ENCODE measurements at places on chromosomes 6 and 20. TPM values are rescaled to one million over a fixed set of nuclear protein-coding genes. Genes with fewer than 3 reads are reported as not detected.

DNA sequence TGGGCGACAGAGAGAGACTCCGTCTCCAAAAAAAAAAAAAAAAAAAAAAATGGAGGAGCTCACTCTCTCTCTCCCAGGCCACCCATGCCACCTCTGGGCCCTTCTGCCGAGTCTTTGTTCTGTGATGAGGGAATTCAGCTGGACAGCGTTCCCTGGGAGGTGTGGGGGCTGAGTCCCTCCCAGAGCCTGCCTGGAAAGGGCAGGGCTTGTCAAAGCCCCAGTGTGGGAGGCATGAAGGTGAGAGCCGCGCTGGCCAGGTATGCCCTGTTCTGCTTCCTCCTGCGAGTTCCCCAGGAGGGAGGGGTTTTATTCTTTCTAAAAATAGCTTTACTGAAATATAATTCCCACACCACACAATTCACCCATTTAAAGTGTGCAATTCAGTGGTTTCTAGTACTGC is 69.6 kb downstream of the TMEM242 start:
- DNase-seq: no peak

DNA sequence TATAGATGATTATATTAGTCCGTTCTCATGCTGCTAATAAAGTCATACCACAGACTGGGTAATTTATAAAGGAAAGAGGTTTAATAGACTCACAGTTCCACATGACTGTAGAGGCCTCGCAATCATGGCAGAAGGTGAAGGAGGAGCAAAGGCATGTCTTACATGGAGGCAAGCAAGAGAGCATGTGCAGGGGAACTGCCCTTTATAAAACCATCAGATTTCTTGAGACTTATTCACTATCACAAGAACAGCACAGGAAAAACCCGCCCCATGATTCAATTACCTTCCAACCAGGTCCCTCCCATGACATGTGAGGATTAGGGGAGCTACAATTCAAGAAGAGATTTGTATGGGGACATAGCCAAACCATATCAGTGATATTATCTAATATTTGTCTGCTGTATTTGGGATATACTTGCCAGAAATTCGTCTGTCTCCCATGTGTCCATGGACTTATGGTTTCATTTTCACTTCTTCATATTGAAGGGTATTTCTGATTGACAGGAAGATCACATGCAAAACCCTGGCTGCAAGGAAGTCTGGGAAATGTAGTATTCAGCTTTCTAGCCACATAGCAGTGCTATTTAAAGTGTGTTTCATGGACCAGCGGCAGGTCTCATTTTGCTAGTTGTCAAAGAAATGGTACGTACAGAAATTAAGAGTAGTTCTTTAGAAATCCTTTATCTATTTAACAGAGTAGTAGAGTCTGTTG is 50.5 kb upstream of the PAK5 start:
- no peak for DNase-seq

- DNase-seq: no peak
Observed at GRCh38 chr6:110689275-110689935, 125.9 kb downstream of the CDK19 start.

GRCh38 chr20:32112841-32113240 is 3.3 kb downstream of the TM9SF4 start:
- no peak for DNase-seq

The STX11 gene
- total RNA-seq: 112 TPM
